ENCODE measurements at places on chromosomes 5 and 9.

DNA sequence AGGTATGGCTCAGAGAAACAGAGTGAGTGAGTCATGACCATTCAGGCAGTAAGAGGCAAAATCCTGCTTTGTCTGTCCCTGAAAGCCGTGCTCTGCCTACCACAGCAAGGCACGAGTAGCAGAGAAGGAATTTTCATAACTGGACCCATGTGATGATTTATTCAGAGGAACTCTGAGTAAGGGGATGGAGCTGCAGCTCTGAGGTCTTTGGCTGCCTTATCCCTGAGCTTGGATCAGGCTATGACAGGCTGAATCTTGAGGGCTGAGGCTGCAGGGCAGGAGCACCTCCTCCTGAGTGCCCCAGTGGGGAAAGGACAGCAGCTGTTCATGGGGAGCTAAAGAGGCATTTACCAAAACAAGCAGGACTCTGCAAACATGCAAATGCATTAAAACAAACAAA is 183.4 kb downstream of the PAPPA start:
- no peak for DNase-seq

DNA sequence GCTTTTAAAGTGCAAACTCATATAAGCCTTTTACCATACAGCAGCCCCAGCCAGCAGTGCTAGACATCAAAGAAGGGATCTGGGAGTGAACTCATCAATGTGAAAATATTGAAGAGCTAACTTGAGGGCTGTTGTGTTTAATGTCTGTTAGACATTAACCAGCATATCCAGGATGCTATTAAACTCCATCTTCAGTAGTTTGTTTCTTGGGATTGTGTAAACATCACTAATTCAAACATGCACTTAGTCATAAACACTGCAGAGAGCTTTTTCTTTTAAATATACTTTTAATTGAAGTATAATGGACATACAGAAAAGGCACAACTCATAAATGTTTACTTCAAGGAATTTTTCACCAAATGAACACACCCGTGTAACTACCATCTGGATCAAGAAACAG is 81.8 kb downstream of the TMEM252 start:
- DNase-seq, result no peak

DNA sequence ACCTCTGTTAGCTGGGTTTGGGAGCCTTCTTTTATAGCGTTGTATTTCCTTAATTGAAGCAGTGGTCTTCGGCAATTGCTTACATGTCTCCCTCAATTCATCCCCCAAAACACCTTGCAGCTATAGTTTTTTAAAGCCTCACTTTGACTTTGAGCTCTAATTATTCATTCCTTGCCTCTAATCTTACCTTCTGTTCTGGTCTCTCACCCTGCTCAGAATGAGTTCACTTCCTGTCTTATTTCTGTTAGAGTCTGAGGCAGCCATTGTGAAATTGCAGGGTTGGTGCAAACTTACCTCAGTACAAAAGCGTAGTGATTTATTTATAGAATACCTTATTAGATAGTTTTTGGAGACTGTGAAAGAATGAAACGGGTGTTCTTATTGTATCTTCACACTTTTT is 35.0 kb downstream of the AOPEP start:
- DNase-seq, result no peak

DNA sequence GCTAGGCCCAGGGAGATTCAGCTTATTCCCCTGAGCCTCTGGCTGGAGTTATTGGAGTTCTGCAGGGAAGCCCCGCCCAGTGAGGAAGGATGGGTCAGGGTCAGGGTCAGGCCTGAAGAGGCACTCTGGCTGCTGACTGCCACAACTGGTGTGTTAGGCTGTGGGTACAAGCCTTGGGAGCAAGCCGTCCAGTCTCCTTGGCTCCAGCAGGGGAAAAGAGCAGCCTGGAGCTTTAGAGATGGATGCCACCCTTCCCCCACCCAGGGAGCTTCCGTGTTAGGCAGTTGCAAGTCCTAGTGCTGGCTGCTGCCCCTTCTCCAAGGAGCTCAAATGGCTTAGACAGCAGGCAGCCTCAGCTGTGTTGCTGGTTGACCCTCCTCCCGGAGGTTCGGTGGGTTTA is 34.4 kb upstream of the TAF11L2 start:
- DNase-seq, result no peak

DNA sequence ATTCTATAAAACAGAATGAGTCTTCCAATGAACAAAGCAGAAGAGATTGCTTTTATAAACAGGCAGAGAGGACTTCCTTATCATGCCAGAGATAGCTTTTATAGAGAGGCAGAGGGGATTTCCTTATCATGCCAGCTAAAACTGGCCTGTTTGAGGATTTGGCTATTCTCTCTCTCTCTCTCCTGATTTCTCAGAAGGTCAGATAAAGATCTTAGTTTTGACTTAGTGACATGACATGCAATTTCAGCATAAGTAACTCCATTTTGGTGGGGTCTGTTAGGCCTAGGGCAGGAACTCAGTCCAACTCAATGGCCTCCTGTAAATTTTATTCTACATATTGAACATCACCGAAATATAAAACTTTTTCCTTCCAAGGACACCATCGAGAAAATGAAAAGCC is 31.5 kb upstream of the DENND4C start:
- no peak for DNase-seq

DNA sequence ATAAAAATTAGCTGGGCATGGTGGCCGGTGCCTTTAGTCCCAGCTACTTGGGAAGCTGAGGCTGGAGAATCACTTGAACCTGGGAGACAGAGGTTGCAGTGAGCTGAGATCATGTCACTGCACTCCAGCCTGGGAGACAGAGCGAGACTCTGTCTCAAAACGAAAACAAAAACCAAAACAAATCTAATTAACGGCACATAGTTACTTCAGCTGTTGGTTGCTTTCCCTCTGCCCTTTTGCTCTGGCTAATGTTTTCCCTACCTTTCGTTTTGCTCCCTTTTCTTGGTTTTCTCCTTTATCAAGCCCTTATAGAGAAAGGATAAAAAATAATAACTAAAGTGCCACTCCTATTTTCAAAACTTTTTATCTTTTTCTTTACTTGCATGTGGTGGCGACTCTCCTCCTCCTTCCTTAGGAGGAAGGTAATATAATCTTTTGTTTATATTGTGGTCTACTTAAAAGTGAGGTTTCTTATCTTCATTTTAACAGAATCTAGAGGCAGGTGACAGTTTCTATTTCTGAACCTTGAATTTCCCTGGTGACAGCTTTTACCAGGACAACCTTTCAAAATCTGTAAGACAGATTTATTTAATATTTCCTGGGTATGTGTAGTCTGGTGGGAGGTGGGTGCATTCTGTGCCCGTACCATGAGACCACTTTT is 125.4 kb downstream of the ARHGEF28 start:
- no peak for DNase-seq

- DNase-seq, result no peak
These were observed 7.8 kb upstream of the DNAJC18 start for GRCh38 chr5:139446956-139447779.

- DNase-seq, result no peak
These were observed 1.8 kb downstream of the CTXN3 start for GRCh38 chr5:127650649-127651048.

- DNase-seq, result no peak
These were observed 55.8 kb downstream of the PDCD1LG2 start for GRCh38 chr9:5566054-5566618.

DNA sequence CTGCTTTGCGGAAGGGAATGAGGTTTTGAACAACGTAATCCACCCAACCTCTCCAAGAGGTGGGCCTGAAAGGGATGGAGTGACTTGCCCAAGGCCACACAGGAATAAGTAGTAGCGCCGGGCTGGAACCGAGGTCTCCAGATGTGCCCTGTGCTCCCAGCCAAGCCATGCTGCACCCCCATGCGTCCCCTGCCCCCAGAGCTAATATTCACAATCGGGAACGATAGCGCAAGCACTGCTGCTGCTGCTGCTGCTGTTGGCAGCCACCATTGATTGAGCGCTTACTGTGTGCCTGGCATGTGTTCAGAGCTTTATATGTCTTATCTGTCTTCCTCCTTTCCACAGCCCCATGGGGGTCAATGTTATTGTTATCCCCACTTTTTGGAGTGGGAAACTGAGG is 43.9 kb downstream of the AMBP start:
- no peak for DNase-seq

DNA sequence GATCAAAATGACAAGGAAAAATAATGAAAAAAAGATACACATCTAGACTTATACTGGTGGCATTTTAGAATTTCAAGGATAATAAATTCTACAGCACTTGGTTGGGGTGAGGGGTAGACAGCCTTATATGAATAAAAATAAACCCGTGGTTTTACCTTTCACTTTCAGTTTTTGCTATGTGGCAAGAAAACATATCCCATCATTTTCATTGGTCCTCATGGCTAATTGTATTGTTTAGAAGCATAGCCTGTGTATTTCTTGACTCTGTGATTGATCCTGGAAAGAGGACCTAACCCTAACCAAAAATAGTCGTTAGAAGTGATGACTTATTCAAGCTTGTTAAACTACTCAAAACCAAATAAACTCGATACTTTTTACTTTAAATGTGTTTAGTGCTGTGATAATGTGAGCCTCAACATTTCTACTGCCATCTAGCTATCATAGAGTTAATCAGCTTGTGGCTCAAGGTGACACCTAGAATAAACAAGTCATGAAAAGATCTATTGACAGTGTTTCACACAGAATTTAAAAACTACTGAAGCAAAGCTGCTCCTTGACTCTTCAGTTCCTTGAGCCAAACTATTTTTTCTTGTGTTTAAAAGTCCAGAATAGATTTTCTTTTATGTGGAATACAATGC is 153.3 kb upstream of the IZUMO3 start:
- no peak for DNase-seq

- DNase-seq, result no peak
These were observed 7.8 kb downstream of the LCN10 start for GRCh38 chr9:136734837-136735496.

DNA sequence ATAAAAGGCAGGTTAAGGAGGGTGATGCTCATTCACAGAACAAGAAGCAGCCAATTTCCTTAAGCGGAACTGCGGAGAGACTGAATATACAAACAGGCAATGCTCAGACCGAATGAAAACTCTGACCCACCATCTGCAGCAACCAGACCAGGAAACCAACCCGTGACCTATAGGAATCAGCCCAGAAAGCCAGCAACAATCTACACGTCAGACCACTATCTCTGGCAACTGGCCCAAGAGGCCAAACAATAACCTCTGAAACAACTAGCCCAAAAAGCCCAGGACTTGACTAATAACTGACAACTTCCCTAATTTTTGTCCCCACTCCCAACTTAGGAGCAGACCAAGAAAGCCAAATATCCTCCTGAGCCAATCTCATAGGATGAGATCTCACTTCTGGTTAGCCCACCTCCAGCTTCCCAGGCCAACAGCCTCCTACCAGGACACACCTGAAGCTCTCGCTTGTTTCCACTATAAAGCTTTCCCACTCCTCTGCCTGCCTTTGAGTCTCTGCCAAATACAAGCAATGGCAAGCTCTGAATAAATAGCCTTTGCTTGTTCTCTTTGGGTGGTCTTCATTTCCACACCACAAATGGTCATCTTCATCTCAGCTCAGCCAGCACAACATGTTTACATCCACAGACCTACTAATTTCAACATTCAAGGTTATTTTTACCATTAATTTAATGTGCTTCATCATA is 168.5 kb downstream of the HSD17B3 start:
- DNase-seq, result no peak

DNA sequence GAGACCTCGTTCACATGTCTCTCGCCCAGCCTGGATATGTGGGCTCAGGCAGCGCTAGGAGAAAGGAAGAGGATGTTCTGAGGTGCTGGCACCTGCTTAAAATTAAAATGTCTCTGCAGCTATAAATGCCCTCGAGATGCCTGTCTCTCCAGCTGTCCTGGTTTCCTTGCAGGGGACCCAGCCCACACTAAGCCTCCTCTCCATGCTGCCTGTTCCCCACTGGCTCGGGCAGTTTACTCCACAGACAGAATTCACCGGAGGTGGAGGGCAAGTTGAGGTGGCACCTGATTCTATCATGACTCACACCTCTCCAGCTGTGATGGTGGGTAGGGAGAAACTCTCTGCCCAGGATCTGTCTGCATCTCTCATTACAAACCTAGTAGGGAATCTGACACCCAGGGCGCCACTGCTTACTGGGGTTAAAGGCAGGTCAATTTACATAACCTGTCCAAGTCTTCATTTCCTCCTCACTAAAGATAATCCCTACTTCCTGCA is 420.9 kb downstream of the SPOCK1 start:
- DNase-seq, result no peak

- no peak for DNase-seq
These were observed 3.0 kb downstream of the RNF145 start for GRCh38 chr5:159206368-159206767.

- DNase-seq, result no peak
These were observed 87.2 kb downstream of the S1PR3 start for GRCh38 chr9:89078421-89078820.

- no peak for DNase-seq
These were observed 115.3 kb upstream of the MSX2 start for GRCh38 chr5:174609116-174609515.

DNA sequence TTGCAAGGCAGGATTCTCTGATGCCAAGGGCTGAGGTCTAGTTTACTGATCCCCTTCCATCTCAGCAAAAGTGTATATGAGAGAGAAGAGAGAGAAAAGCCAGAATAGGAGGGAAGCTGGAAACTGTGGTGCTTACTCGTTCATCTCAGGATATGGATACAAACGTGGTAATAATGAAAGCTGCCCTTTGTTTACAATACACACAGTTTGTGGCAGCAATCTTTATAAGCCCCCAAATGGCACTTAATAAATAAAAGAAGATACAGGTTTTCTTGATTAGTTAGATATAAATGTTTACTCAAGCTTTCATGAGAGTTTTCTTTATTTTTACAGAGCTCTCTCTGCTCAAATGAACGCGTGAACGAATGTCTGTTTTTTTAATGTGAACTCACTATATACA is 57.7 kb downstream of the PRDM6 start:
- DNase-seq, result no peak

DNA sequence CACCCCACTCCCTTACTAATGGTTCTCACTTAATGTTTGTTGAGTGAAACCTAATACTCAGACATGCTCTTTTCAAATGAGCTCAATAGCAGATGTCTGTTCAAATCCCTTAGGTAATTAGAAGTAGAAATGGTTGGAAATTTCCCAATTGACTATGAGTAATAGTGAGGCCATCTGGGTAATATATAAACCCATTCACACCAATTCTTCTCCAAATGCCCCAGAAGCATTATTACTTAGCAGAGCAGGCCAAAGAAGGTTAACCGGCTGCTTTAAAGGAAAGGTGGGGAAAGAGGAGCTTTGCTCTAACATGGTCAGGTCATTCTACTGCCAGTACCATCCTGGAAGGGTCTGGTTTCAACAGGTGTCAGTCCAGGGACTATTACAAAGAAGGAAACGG is 119.5 kb upstream of the MTAP start:
- DNase-seq, result no peak

GRCh38 chr9:34332076-34332964 is 3.0 kb downstream of the NUDT2 start:
- peak; percentile 5 for DNase-seq

- no peak for DNase-seq
These were observed 21.5 kb upstream of the MYO10 start for GRCh38 chr5:16957304-16958196.

- DNase-seq, result peak; percentile 16
These were observed 378 bp downstream of the DROSHA start for GRCh38 chr5:31531543-31531887.

GRCh38 chr5:141617682-141618029 is 1.1 kb downstream of the DIAPH1 start:
- DNase-seq, result no peak
